CD4-positive, alpha-beta T cell treated with Interleukin-6 for 4 hours (primary cell): ENCODE measurements at places on chromosomes 3 and 15.

GRCh38 chr15:45802140-45802539, 167.3 kb downstream of the SQOR start:
- no peak for DNase-seq

DNA sequence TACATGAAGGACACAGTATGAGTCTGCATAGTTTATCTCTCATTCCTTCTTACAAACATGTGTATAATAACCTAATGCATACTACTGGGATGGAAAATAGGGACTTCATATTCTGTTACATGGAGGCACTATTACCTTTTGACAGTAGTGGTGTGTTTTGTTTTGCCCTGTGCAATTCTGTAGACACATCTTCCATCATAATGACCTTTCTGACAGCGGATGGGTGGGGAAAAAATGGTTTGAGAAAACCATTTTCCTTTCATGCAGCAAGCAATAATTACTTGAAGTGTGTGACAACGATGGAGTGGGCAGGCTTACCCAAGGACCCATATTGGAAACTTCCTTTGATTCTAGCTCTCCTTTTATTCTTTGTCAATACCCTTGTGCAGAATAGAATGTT, 153.6 kb upstream of the ONECUT1 start:
- no peak for DNase-seq

GRCh38 chr3:127834771-127835170, 12.5 kb upstream of the MGLL start:
- no peak for DNase-seq

DNA sequence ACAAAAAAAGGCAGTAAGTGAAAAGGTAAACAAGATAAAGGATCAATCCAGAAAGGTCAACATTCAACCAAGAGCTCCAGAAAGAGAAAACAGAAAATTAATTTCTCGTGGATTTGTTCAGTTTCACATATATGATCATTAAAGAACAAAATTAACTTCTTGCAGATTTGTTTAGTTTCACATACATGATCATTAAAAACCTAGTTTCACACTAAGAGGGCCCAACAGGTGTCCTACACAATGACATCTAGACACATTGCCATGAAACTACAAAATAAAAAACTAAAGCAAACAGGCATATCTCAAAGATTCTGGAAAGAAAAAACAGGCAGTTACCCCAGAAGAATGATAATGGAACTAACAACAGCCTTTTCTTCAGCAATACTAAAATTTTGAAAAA, 22.1 kb downstream of the PHC3 start:
- no peak for DNase-seq

- DNase-seq = no peak
Measured at GRCh38 chr3:113241292-113242095, 30.1 kb downstream of the BOC start.

- no peak for DNase-seq
Measured at GRCh38 chr3:194685065-194685717, 492 bp upstream of the FAM43A start.

GRCh38 chr3:30473374-30474051, 132.9 kb upstream of the TGFBR2 start:
- no peak for DNase-seq

- no peak for DNase-seq
Measured at GRCh38 chr3:63764511-63764910, 54.6 kb upstream of the C3orf49 start.

DNA sequence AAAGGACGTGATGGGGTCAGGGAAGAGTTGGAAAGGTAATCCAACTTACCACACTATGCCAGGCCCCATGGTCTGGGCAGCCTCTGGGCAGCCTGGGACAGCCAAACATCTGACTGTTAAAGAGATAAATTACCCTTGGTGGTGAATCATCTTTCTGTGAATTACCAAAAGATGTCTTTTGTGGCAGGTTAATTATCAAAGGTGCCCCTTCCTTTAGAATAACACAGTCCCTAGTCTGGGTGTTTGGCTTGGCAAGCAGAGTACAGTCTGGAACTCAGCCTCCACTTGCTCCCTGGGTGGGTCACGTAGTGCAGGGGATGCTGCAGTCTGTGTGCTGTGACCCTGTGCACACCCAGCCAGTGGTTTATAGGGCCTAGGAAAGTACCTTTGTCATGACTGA, 113.1 kb downstream of the ZNF621 start:
- no peak for DNase-seq

- DNase-seq = no peak
Measured at GRCh38 chr3:6204891-6205290, 656.0 kb upstream of the GRM7 start.

DNA sequence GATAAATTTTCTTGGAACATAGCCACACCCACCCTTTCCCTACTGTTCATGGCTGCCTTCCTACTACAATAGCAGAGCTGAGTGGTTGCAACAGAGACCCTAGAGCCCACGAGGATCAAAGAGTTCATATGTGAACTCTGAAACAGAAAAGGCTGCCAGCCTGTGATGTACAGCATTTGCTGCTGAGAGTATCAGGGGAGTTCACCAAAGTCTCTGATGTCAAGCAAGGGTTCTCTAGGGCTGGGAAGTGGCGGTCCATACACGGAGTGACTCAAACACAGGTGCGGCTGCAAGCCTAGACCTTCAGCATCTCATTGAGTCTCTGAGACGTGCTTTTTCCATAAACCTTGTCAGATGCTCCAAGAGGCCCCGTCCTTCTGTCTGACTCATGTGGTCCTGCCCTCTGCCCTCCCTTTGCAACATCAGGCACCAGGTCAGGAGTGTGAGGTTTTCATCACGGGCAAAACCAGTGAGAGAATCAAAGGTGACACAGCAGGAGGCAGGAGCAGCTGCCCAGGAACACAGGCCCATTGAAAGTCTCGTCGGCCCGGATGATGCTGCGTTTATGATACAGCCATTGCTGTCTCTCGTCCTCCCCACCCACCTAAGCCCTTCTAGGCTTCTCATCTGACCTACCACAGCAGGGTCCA, 42.9 kb downstream of the PCSK6 start:
- DNase-seq = no peak

- no peak for DNase-seq
Measured at GRCh38 chr3:169579116-169579710, 84.3 kb downstream of the MECOM start.

GRCh38 chr15:70047386-70048197, 50.1 kb downstream of the TLE3 start:
- no peak for DNase-seq

- no peak for DNase-seq
Measured at GRCh38 chr15:48481802-48482201, 150.6 kb downstream of the DUT start.

- DNase-seq = no peak
Measured at GRCh38 chr15:72060687-72061250, 57.2 kb downstream of the MYO9A start.

GRCh38 chr15:39478996-39479395, 101.9 kb upstream of the THBS1 start:
- no peak for DNase-seq

DNA sequence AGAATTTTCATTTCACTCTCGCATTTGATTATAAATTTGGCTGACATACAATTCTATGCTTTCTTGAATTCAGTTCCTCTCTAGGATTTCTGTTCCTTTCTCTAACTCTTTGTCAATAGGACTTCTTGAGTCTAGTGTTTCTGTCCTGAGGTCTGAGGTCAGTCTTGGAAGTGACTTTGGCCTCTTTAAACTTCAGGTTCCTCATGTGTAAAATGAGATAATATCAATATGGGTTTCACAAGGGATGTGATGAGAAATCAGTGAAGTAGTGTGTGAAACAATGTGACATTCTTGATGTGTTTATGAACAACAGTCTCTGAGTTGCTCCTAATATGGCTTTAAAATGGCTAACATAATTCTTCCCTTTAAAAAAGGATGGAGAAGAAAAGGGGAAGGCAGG, 92.2 kb downstream of the SV2B start:
- no peak for DNase-seq

GRCh38 chr15:100764778-100765466, 114.7 kb upstream of the ALDH1A3 start:
- no peak for DNase-seq

- no peak for DNase-seq
Measured at GRCh38 chr15:90946538-90946937, 8.1 kb upstream of the RCCD1 start.

DNA sequence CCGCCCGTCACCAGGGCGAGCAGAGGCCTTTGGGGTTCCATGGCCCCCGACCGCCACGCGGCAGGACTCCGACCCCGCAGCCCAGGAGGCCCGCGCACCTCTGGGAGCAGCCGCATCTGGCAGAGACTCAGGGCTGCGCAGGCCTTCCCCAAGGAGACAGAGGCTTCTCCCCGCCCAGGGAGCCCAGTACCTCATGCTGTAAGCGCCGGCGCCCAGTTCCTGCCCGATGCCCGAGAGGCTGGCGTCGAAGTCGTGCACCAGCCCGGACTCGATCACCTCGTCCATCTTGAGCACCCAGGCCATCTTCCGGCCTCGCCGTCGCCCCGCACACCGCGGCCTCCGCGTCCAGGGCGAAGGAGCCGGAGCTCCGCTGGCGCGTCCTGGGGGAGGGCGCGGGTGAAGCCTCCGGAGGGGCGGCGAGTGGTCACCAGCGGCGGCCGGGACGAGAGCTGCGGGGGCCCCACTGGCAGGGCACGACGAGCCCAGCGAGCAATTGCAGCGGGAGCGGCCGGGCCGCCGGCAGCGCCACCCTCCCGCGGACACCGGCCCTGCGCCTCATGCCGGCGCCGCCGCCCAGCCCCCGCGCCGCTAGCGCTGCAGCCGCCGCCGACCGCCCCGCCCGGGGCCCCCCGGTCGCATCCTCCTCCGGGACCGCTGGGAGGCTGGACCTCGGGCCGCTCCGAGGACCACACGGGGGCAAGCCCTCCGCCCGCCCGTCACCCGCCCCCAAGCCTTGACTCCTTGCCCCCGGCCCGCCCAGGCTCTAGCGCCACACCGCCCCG, 468 bp downstream of the UBP1 start:
- peak; percentile 48 for DNase-seq

- no peak for DNase-seq
Measured at GRCh38 chr3:186281176-186281575, 80.9 kb downstream of the DGKG start.

DNA sequence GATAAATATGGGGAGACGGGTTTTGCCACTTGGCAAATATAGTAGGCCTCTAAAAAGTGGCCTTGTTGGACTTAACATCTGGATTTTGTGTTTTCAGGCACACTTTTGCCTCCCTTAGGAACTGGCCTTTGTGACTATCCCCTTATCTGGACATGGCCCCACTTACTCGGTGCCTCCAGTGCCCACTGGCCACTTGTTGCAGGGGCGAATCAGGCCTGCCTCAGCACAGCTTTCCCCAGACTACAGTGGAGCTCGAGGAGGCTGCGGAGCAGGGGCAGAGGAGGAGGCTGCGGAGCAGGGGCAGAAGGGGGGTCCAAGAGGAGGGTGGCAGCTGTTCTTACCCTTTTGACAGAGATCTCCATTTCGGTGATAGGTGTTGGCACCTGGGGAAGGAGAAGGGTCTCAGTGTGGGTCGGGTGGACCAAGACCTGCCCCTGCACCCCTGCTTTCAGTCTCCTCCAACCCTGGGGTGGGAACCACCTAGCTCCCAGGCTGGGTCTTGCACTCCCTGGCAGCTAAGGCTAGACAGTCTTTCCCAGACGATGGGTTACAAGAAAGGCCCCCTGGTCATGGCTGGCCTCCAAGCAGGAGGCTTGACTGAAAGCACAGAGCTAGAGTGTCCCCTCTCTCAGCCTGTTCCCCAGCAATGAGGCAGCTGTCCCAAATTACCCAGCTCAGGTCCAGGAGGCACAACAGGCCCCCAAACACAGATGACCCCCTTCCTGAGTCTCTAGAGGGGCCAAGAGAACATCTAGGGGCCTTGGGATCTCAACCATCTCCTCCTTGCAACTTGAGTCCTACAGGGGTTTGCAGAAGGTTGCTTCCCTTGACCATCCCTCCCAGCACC, 6.1 kb downstream of the SEMA3G start:
- no peak for DNase-seq

DNA sequence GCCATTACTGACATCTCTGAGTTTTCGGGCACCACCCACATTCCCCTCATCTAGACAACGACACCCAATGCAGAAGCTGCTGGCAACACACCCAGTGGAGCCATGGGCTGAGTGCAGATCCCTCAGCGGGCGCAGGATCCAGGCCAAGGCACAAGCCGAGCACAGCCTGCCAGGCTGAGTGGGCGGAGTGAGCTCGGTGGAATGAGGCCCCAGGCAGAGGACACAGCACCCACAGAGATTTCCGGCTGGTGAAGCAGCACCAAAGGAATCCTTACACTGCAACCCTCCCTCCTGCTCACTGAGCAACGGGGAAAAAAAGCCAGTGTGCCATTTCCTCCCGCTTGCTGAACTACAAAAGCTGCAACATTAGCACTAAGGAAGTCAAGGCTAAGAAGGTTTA, 34.3 kb downstream of the ZMAT3 start:
- peak; percentile 78 for DNase-seq

DNA sequence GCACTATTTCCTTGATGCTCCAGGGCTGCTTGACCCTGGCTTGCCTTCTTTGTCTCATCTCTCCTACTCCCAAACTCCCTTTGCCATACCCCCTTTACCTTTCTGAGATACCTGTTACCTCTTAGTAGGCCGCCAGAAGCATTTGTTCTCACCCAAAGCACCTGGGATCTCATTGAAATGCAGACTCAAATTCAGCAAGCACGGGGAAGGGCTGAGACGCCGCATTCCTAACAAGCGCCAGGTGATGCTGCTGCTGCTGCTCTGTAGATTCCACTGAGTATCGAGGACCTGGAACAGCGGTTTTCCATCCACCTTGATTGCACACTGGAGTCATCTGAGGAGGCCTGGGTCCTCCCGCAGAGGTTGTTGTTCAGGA, 91.8 kb downstream of the TMEM266 start:
- DNase-seq = no peak

DNA sequence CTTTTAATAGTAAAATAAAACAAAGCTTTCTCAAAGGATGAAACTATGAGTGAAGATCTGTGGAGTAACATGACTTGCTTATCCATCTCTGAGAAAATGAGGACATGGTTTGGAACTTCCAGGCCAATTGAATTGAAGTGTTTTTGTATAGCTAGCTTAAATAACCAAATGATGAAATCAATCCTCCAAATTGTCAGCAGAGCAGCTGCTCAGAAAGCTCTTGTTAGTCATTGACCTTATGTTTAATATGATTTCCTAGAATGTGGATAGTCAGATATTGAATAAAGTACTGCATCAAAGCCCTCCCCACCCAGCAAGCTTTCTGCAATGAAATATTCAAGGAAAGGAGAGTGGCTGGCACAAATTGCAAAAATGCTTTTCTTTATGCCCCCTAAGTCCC, 437.2 kb downstream of the MFSD1 start:
- no peak for DNase-seq

- DNase-seq = no peak
Measured at GRCh38 chr3:3119393-3119851, 7.3 kb upstream of the TRNT1 start.
